ENCODE measurements at places on chromosomes 5 and 9.

DNA sequence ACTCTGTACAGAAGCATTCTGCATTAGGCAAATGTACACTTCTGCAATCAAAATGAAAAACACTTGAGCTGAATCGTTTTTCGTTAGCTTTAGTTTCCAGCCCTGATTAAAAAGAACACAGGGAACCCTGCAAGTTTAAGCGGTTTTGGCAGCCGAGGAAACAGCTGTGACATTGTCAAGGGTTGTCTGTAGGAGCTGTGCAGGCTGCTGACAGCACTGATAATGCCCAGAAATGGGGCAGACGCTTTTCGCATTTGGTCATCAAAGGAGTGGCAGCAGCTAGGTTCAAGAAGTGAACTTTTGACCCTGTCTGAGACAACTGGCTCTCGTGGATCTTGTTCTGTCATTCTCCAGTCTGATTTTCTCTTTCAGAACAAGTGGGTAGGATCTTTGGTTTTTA is 165.6 kb upstream of the CCDC152 start:
- H3K36me3 ChIP-seq: no peaks in the 10 kb centered on the region
- DNase-seq: no peak
- no peak overlapping the region for H3K27ac ChIP-seq
- peaks cover 45% of the 10 kb centered on the region for H3K4me1 ChIP-seq
- no peak overlapping the region for H3K4me3 ChIP-seq

GRCh38 chr9:72361217-72361616 is 3.8 kb downstream of the ZFAND5 start:
- H3K4me3 ChIP-seq: peak overlapping the region; percentile 97
- peaks cover 80% of the 10 kb centered on the region for H3K4me1 ChIP-seq
- H3K27me3 ChIP-seq: no peaks in the 10 kb centered on the region

DNA sequence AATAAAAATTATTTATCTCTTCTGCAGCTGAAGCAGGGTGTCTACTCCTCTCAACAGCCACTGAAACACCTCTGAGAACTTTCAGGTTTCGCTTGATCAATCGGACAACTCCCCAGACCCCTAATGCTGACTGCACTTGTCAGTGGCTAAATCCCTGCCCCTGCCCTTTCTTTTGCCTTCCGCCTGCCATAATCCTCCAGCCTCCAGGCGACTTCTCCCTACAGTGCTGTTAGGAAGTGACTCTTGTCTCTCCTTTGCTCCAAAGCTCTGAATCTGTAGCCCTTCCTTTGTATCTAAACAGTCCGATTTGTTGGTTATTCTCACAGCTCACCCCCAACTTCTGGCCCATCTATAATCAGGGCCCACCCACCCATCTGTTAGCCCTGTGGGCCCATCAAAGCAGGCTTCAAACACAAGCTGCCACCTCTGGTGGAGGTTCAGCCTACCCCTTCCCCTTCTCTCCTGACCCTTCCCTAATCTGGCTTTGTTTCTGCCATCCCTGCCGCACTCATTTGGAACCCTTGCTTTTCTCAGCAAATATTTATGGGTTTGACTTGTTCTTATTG is 53.7 kb upstream of the IFNK start:
- H3K27me3 ChIP-seq: no peaks in the 10 kb centered on the region
- H3K4me1 ChIP-seq: peaks cover 74% of the 10 kb centered on the region
- H3K4me3 ChIP-seq: peak overlapping the region; percentile 37
- peak; percentile 18 for DNase-seq
- H3K36me3 ChIP-seq: peaks cover 13% of the 10 kb centered on the region

- no peaks in the 10 kb centered on the region for H3K36me3 ChIP-seq
- H3K27me3 ChIP-seq: no peaks in the 10 kb centered on the region
- no peak overlapping the region for H3K4me3 ChIP-seq
- no peaks in the 10 kb centered on the region for H3K4me1 ChIP-seq
Measured at GRCh38 chr9:116066221-116066620, 87.4 kb upstream of the PAPPA start.

All from nephron progenitor cell (in vitro differentiated cells).